NCI-H345 (cell line): ENCODE measurements at places on chromosomes 4 and X.

DNA sequence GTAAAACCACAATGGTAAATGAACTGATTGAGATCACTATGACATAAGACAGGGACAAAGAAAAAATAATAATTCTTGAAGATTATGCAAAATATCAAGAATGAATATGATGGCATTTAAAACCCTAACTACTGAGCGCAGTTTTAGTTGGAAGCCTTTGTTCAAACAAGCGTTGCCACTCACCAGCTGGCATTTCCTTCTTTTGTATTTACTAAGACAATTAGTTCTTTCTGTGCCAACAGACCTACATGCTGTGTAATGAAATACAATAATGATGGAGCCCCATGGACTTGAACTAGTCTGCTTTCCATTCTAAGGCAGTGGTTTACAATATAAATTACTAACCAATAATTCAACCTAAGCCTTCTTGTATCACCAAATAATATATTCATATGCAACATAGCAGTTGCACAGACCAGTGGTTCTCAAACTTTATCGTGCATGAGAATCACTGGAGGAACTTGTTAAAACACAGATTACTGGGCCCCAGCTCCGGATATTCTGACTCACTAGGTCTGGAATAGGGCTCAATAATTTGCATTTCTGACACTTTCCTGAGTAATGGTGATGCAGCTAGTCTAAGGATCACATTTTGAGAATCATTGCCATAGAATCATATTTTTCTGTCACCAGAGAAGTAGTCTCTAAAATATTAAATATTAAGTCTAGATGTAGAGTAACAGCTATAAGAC is 196.4 kb upstream of the MAGEB18 start:
- DNase-seq = no peak

GRCh38 chr4:174134361-174134760 is 149.1 kb downstream of the FBXO8 start:
- no peak for DNase-seq

DNA sequence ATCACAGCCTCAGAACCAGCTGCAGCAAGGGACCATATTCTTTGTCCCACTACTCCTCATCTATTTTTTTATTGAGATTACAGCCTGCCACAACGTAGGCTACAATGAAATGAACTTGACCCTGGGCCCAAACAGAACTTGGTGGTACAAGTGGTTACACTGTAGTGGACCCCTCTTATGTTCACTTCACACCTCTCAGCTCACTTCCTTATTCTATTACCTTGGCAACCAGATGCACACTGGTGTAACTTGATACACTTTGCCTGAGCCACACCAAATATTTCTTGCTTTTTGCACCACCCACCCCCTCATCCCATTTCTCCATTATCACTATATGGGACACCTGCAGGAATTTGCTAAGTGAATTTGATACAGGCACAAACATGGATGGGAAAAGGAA is 105.8 kb downstream of the CXCL13 start:
- DNase-seq = no peak

DNA sequence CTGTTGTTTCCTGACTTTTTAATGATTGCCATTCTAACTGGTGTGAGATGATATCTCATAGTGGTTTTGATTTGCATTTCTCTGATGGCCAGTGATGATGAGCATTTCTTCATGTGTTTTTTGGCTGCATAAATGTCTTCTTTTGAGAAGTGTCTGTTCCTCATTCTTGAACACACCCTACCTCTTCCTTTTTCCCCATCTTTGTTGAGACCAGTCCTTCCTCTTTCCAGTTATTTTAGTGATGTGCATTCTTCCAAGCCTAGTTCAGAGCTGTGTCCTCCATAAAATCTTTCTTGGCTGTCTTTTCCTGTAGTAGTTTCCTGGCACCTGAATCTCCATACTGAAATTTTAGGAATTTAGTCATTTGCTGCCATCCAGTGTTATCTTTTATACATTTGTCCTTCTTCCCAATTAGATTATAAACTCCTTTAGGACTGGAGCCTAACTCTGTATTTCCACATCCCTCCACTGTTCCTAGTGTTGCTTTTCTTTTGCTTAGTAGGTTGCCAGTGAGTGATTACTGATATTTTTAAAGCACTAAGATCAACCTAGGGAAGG is 11.4 kb downstream of the FHIP1A start:
- no peak for DNase-seq

GRCh38 chr4:88107406-88108107 is 50.9 kb downstream of the ABCG2 start:
- no peak for DNase-seq
